Neuronal stem cell (in vitro differentiated cells): ENCODE measurements at places on chromosomes 6 and 20.

GRCh38 chr6:12296255-12296573, 6.1 kb downstream of the EDN1 start:
- no peak for DNase-seq

- DNase-seq = peak; percentile 65
Measured at GRCh38 chr20:37384683-37385174, 38.8 kb downstream of the SRC start.

GRCh38 chr6:29955783-29956182, 13.5 kb downstream of the HLA-A start:
- no peak for DNase-seq

- DNase-seq = no peak
Measured at GRCh38 chr6:162416831-162417537, 310.6 kb downstream of the PRKN start.

GRCh38 chr20:7195704-7196103, 428.2 kb downstream of the BMP2 start:
- no peak for DNase-seq

- DNase-seq = no peak
Measured at GRCh38 chr6:168208854-168209253, 110.7 kb downstream of the DACT2 start.
